ENCODE measurements at places on chromosomes 6 and 20.
A peak's percentile ranks its signal among the peaks of the same experiment; 100 is the strongest.

DNA sequence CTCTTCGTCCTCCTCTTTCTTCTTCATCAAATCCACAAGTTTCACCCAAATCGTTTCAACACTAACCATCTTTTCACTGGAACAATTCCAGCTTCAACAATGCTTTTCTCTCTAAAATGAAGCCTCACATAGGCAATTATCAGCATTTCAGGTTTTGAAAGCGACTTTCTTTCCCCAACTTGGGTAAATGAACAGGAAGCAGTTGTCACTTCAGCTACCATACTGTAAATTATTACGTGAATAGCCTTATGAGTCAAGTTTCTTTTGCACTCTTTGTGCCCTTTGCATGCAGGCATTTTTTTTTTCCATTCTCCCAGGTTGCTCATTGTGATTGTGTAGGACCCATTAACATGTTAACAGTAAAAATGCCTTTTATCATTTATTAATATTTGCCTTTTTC is 121.7 kb upstream of the BTBD3 start:
- DNase-seq = no peak

DNA sequence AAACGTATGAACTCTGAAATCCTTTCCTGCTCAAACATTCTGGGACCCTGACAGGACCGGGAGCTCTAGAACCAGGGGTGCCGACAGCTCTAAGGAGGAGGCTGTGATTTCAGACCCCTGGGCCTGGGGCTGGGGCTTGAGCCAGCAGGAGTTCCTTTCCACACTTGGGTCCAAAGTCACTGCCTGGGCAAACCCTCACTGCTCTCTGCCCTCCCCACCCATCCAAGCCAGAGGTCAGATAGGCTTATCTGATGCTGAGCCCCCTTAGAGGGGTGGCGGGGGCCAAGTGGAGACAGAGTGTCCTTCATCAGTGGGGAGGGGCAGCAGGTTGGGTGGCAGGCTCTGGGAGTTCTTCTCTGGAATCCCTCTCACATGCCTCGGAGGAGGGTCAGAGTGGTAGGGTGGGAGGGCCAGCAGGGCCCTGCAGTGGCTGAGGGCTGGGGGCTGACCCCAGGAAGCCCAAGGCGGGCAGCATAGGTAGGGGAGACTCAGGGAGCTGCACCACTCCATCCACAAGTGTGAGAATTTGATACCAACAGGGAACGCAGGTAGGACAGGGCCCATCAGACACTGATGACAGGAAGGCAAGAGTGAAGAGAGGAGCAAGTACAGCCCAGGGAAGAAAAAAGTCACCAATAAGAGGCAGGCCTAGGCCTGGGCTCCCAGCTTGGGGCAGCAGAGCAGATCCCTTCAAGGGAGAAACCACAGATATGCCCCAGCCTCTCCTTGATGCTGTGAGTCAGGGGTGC is 121.0 kb downstream of the MRPL14 start:
- DNase-seq = no peak

DNA sequence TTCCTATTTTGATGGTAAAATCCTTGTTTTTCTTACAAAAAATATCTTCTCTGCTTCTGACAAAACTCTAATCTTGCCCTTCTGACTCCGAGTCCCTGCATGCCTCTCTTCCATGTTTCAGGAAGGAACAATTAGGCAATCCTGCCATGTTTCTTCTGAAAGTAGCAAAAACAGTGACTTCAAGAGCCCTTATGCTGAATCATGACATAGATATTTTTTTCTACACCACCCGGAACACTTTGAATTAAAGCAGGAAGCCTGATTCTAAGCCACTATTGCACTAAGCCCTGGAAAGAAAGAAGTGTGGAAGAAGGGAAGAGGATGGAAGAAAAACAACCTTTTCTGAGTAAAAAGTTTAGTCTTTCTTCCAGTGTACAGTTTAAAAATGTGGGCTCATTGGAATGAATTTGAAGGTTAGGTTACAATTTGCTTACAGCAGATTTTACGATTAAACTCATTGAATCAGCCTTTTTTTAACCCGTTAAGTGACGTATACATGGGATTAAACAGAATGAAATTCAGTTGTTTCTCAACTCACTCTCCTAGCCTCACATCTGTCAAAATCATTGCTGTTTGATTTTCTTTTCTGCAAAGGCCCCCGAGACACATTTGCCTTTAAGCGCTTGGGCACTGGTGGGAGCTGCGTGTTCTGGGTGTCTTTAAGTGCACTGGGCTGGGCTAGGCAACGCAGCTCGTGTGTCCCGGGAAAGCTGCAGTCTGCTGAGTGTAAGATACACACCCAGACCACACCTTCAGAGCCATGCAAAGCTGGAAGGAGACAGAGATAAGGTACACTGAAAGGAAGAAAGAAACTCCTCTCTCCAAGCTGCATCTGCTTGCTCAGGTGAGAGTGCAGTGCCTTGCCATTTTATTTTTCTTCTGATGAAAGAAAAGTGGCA is 159.4 kb upstream of the CITED2 start:
- DNase-seq = no peak

- DNase-seq = no peak
Observed at GRCh38 chr6:160174681-160175080, 53.1 kb downstream of the SLC22A1 start.

DNA sequence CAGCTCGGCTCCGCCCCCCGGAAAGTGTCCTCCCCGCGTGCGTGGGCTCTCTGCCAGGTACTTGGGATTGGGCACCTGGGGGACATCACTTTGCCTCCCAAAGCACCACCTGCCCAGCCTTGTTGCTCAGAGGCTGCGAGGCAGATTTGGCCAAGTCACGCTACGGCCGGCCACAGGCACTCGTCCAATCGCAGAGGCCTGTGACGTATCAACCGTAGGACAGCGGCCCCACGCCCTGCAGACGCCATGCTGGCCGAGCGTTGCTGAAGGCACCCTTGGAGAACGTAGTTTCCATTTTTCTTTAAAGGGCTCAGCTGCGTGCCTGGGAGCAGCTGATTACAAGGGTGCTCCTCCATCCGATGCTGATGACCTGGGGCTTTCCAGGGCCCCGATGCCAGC is 3.1 kb downstream of the NTSR1 start:
- DNase-seq = no peak

DNA sequence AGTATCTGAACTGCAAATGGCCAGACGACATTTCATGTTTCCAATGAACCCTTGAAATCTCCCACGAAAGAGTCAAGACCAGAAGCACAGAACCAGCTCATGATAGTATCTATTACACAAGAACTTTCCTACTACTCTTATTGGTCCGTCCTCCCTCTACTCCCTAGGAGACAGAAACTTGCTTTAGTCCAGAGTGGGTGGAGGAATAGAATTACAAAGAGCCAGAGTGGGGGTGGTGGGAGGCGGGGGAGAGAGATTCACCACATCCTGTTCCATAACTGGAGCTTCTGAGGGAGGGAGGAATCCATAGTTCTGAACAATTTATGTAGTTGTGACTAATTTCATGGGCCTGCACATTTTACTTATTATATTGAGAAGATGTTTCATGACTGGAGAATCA is 18.5 kb upstream of the WFDC10A start:
- DNase-seq = peak; percentile 19

GRCh38 chr20:4508773-4509172 is 212.9 kb upstream of the PRND start:
- no peak for DNase-seq

DNA sequence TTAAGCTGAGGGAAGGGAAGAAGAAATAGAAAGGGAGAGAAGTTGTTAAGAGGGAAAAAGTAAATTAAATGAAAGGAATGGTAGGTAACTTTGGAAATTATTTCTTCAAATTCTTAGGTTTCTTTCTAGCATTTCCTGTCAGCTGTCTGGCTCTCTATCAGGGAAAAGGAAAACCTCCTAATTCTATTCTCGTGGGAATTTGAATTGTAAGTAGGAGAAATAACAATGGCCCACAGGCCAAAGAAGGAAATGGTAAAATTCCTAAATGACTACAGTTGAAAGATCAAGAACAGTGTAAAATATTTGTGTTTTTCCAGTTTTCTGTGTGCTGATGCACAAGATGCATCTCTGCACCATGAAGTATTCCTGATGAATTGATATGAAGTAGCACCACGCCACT is 173.0 kb downstream of the IBTK start:
- no peak for DNase-seq

DNA sequence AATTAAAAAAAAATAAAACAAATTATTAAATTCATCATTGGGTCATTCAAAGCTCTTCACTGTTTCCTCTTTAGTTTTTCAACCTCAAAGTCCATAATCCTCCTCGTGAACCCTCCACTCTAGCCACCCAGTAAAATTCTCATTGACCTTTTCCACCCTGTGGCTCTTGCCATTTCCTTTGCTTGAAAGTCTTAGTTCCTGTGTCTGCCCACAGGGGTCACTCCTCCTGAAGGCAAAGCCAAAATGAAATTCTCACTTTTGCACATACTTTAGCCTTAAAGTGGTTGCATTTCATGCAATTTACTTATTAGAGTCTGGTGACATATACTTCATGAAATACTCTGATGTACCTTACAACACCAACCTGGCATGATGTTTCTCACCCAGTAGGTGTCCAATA is 263.7 kb downstream of the BMP2 start:
- no peak for DNase-seq

GRCh38 chr20:61636531-61637116 is 384.6 kb downstream of the CDH4 start:
- DNase-seq = no peak

- DNase-seq = no peak
Observed at GRCh38 chr6:96621983-96622382, 59.1 kb downstream of the FHL5 start.

GRCh38 chr20:2305479-2305878 is 9.7 kb downstream of the TGM3 start:
- DNase-seq = no peak

DNA sequence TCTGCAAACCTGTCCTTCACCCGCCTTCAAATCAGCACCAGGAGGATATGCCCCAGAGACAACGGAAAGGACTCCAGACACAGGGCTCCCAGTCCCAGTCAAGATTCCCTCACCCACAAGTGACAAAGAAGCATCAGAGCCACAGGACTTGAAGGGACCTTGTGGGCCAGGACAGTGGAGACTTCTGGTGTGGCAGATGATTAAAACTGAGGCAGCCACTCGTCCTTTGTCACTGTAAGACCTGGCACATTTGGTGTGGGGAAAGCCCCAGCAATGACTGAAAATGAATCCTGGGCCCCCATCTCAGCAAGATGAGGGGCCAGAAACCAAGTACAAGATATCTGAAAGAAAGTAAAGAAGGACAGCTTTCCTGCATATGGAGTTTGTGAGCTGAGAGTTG is 15.6 kb upstream of the GMPR start:
- DNase-seq = no peak

- DNase-seq = no peak
Observed at GRCh38 chr20:10992731-10993130, 318.9 kb upstream of the JAG1 start.

DNA sequence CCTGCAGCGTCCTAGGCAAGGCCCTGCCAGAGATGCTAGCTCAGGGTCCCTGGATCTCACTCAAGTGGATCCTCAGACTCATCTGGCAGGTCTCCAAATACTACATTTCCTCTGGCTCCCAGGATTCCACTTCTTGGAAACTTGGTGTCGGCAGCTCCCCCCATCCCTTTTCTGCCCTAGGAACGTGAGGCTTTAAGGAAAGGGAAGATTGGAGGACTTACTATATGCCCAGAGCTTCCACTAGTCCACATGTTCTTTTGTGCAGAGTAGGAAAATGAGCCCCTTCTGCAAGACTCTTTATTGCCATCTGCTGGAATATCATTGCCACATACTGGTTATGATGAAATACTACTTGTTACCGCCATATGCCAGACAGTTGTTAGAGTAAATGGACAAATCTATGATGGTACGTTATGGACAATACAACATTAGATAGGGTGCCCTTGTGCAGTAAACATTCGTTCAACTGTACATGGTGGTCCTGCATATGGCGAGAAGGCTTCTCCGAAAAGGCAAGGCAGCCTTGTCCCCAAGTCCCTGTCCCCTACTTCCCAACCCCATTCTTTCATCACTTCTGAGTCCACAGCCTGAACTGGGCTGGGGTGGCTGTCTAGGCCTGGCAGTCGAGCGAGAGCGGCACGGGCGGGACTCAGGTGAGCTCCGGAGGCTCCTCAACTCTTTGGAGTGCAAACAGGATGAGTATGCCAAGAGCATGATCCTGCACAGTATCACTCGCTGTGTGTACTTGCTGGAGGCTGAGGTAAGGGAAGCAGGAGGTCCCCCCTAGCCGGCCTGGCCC is 780 bp downstream of the ARMC12 start:
- DNase-seq = no peak

All from stimulated activated CD4-positive, alpha-beta T cell treated with anti-CD3 and anti-CD28 coated beads, Interleukin-2, amount 100 ng/mL, for 48 hours (primary cell).